ENCODE measurements at places on chromosomes 11 and 22.

DNA sequence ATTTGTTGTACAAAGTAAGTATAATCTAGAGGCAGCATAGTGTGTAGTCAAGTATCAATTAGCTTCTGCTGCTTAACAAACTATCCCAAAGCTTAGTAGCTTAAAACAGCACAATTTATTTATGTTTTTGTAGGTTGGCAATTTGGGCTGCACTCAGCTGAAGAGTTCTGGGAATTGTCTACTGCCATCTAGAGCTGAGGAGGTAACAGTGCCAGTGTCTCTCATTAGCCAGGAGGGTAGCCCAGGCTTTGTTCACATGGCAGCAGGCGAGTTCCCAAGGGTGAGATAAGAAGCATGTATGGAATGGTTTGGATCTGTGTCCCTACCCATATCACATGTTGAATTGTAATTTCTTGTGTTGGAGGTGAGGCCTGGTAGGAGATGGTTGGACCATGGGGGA, 45.8 kb upstream of the SLN start:
- no peak for DNase-seq

GRCh38 chr11:27456140-27456794, 16.3 kb downstream of the LGR4 start:
- DNase-seq = no peak

- no peak for DNase-seq
Observed at GRCh38 chr22:40309631-40310030, 36.7 kb upstream of the ADSL start.

DNA sequence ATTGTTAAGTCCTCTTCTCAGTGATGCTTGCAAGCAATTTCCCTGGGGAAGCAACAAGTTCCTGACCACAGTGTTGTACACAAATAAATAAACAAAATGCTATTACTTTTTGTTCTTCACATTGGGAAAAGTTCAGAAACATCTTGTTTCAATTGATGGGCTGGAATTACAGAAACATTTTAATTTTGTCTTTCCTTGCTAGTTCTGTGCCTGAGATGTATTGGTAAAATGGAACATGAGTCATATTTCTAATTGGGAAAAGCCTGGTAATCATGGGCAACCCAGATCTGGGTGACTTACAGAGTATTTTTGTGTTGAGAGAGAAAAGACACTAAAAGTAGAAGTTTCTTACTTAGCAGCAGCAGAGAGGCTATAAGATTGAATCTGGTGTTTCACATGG, 576 bp upstream of the BLID start:
- no peak for DNase-seq

DNA sequence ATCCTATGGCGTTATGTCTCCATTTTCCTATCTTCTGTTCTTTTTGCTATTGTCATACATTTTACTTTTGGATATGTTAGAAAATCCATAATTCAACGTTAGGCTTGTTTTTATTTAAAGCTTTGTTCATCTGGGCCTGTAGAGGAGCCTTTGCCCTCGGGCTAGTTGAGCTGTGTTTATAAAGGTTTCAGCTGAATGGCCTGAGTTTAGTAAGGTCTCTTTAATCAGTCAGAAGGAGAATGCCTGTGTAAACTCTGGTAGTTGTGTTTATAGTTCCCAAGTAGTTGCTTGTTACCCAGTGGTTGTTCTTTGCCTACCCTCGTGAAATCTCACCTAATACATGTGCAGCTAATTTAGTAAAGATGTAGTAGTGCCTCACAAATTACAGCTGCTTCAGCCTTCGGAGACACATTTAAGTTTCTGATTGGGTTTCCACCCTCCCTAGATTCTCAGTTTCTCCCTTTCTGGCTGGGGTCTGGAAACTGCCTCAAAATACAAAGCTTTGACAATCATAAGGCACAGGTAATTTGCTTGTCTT, 33.1 kb downstream of the MTMR3 start:
- peak; percentile 1 for DNase-seq

Data from NCI-H345 (cell line).